Hippocampal formation (tissue), 2 donors: ENCODE measurements at places on chromosomes 12 and 14.

DNA sequence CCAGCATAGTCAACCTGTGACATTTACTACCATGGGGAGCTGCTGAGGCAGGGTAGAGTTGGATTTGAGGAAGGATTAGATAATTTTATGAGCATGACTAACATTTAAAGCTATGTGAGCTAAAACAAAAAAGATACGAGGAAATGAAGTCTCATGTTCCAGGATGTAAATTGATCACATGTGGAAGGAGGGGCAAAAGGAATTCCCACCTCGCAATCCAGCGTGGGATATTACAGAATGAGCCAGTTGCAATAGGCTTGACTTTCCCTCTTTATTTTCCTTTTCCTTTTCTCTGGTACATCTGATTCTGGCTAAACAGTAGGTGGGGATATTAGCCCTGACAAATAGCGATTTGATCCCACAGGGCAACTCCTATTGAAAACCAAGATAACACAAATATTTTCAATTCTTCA is 214.9 kb upstream of the HMGA2 start:
- DNase-seq = no peak

- DNase-seq = no peak
Measured at GRCh38 chr12:17028348-17028747, 422.4 kb upstream of the LMO3 start.

DNA sequence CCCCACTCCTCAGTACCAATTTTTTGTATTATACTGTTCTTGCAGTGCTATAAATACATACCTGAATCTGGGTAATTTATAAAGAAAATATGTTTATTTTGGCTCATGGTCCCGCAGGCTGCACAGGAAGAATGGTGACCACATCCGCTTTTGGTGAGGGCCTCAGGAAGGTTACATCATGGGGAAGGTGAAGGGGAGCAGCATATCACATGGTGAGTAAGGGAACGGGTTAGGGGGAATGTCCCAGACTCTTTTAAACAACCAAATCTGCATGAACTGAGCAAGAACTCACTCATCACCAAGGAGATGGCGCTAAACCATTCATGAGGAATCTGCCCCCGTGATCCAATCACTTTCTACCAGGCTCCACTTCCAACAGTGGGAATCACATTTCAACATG is 40.0 kb downstream of the OSBPL8 start:
- no peak for DNase-seq

GRCh38 chr14:93535537-93535936 is 104.8 kb downstream of the UNC79 start:
- DNase-seq = no peak
